A172 (cell line): ENCODE measurements at places on chromosomes 16 and 17.
A peak's percentile ranks its signal among the peaks of the same experiment; 100 is the strongest.

GRCh38 chr16:28495098-28495793, 803 bp downstream of the APOBR start:
- no peak for DNase-seq

- peak; percentile 49 for DNase-seq
Observed at GRCh38 chr16:48003206-48003907, 152.4 kb downstream of the ABCC12 start.

GRCh38 chr17:35936063-35936462, 5.5 kb upstream of the RDM1 start:
- no peak for DNase-seq

DNA sequence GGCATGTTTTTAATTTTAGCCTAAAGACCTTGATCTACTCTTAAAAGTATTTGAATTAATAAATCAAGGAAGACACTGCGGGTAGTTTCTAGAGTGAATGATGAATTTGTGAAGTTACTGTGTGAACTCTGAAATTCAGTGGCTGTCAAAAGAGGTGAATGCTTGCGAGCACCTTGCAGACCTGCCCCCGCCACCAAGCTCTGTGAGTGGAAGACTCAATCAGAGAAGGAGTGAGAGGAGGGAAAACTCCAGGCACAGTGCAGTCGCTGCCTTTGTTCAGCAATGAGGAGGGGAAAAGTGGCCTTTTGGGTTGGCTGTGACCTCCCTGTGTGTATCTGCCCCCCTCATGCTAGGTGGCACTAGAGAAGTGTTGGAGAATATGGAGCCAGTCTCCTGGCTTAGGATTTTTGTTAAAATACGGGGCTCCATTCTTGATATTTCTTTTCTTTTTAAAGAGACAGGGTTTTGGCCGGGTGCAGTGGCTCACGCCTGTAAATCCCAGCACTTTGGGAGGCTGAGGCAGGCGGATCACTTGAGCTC, 53.0 kb downstream of the LDHD start:
- DNase-seq: no peak

DNA sequence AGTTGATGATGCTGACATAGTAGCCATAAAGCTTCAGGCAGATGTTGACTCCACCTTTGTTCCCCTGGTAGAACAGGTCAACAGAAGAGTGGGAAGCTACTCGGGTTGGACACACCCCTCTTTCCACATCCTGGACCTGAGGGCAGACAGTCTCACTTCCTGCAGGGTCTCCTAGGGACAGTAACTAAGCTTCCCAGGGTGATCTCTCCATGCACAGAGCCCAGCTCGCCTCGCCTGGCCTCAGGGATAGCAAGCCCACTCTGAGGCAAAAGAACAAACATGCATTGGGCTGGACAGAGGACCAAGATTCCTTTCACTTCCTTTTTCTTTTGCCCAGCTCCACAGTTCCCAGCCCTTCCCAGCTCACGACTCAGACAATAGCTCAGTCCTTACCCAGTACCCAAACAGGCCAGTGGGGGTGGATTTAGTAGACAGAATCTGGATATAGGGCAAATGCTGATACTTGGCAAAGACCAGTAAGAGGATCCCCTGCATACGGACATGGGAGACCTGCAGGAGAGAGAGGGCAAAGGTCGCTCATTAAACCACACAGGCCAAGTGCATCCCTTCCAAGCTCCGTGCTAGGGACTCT, 7.0 kb downstream of the INPP5K start:
- no peak for DNase-seq

- no peak for DNase-seq
Observed at GRCh38 chr16:56198755-56199114, 7.4 kb downstream of the GNAO1 start.

GRCh38 chr16:16045879-16046278, 96.5 kb downstream of the ABCC1 start:
- DNase-seq: no peak

DNA sequence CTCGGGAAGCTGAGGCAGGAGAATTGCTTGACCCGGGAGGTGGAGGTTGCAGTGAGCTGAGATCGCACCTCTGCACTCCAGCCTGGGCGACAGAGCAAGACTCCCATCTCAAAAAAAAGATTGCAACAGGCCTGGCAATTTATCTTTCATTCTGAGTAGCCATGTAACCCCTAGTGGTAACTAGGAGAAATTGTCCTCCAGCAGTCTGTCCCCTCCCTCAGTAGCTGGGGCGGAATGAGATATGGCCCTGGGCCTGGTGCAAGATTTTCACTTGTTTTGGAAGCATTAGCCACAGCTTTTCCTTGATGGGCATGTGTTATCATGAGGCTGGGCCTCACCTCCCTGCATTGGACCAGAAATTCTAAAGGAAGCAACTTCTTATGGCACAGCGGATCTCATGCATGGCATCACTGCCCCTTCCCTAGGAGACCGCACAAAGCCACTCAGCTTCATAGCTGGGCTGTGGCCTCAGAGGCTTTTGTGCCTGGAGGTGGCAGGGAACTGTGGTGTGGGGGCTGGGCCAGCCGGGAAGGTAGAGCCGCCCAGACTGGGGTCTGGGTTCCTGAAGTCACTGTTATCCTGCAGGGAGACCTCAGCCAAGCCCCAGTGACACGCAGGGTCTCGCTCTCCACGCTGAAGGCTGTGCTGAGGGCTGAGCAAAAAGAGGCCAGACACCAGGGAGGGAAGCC, 13.4 kb downstream of the NATD1 start:
- no peak for DNase-seq

- no peak for DNase-seq
Observed at GRCh38 chr17:43846963-43847371, at the start of gene CD300LG. Gene CD300LG, plus strand, starts transcription at chr17:43847176. Its CDS starts 41 bp downstream, at chr17:43847217.

GRCh38 chr16:71467810-71468209, 5.8 kb upstream of the ZNF23 start:
- no peak for DNase-seq

DNA sequence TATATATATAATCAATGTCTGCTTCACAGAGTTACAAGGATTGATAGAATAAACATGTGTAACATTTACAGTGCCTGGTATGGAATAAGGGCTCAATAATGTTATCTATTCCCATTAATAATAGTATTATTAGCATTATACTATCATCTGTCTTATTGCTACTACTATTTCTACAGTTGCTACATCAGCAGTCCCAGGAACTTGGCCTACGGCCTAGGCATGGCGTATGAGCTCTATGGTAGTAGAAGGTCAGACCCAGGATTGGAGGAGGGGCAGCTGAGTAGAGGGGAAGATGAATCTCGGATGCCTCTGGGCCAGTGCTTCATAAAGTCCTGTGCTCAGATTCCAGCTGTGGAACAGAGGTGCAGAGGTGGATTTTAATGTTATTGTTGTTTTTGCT, 146.3 kb upstream of the TBX2 start:
- no peak for DNase-seq

DNA sequence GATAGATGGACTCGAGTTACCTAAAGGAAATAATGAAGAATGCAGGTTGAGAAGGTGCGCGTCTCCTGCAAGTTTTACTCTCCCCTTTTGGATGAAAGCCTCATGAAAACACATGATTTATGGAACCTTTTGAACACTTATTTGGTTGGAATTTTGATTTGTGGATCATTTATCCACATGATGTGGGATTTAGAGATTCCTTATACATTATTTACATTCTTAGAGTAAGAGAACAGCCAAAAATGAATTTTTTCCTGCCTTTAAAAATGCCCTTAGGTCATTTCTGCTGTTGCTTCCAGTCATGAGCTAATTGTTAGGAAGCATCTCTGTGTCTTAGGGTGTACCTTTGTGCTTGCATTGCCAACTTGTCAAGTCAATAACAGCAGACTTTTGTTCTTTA, 99.9 kb downstream of the RPTOR start:
- no peak for DNase-seq

DNA sequence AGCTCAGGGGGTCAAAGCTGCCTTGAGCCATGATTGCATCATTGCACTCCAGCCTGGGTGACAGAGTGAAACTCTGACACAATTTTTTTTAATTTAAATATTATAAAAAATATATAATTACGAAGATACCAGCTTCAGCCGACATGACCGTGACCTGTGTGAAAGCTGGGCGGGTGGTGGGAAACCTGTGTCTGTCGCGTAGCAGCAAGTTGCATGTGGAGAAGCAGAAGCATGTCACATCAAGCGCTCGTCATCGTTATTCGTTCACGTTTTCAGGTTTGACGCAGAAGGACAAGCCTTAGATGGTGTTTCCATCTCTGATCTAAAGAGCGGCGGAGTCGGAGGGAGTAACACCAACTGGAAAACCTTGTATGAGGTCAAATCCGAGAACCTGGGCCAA, 53.7 kb downstream of the RPA1 start:
- DNase-seq: no peak

DNA sequence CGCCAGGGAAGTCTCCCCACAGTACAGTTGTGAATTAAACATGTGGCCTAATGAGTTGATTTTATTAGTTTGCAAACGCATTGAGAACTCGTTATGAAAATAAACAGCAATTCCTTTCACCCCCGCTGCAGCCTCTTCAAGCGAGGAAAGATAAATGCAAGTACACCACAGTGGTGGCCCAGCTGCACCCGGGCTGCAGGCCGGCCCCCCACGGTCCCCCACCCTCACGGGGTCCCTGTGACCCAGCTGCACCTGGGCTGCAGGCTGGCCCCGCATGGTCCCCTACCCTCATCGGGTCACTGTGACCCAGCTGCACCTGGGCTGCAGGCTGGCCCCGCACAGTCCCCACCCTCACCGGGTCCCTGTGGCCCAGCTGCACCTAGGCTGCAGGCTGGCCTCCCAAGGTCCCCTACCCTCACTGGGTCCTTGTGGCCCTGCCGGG, 32.2 kb downstream of the SDK2 start:
- DNase-seq: no peak

DNA sequence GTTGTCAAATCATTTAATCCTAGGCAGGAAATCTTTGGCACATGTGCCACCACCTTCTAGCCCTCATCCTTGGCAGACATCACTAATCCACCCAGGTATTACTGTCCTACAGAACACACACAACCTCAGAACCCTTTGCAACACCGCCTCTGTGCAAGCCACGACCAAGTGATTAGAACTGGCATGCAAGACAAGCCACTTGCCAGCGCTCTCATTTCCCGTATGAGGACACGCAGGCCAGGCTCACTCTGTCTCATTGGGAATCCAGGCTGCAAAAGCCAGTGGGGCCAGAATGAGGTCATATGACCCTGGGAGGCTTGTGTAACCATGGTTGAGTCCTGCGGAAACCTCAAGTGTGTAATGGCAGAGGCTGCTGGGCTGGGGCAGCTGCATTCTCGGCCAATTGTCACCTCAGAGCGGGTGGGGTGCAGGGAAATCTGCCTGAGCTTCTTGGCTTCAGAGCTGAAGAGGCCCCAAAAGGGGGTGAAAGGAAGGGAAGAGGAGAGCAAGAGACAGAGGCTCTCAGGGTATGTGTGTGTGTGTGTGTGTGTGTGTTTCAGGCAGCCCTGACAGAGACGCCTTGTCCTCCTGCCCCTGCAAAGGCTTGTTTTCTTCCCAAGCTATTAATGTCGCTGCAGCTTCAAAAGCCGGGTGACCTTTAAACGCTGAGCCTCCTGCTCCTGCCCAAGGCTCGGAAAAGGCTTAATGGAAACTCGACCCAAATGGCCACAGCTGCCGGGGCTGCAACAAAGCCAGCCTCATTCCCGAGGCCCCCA, 43.2 kb upstream of the MRPS23 start:
- DNase-seq: peak; percentile 91

DNA sequence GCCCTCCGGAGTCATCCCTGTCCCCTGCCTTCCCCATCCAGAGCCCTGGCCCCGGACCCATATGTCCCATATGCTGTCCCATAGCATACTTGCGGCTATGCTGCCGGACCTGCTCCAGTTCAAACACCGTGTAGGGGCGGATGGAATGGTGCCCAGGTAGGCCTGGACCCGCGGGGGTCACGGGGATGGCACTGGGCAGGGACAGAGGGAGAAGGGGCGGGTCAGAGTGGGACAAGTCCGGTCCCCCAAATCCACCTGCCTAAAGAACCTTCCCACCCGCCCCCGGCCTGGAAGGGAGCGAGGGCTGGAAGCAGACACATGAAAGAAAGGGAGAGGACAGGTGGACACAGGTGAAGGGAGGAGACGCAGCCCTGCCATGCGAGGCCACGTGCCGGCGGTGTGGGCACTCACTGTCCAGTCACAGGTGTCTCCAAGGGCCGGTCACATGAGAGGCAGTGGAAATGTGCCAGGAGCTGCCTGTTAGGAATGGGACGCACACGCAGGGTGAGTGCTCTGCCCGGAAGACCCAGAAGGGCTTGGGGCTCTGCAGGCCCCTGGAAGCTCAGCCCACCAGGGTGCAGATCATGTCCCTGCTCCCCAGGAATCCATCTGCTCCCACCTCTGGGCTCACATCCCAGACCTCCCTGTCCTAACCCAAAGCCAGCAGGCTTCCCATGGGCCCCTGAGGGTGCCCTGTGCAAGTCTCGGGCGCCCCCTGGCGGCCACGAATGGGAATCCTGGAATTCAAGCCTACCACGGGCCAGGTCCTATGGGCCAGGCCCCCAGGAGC, 14.0 kb downstream of the UBALD2 start:
- DNase-seq: peak; percentile 59
